ENCODE measurements at places on chromosomes 3 and 15. TPM values are rescaled to one million over a fixed set of nuclear protein-coding genes. Genes with fewer than 3 reads are reported as not detected.

ITIH3 gene
- total RNA-seq: 1.8 TPM

GRCh38 chr3:117903226-117903625, 1131.4 kb downstream of the IGSF11 start:
- H3K4me3 ChIP-seq: no peak overlapping the region
- DNase-seq: no peak
- H3K27me3 ChIP-seq: no peaks in the 10 kb centered on the region
- H3K4me1 ChIP-seq: no peaks in the 10 kb centered on the region
- H3K27ac ChIP-seq: no peak overlapping the region

DNA sequence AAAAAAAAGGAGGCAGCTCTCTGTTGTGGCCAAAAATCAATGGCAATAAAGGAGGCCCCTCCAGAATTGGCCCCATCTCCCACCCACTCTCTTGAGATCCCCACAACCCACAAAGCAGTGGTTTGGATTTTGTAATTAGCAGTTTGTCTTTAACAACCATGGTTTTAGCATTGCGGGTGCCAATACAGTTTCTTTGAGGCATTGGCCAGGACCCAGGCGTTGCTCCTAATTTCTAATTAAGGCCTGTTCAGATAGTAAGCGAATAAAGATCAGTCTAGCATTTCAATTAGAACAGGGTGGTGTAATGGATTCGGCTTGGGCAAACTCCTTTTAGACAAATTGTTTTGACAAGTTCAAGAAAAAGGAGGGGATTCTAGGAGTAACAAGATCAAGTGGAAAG, 23.6 kb upstream of the UACA start:
- H3K36me3 ChIP-seq: no peaks in the 10 kb centered on the region
- no peaks in the 10 kb centered on the region for H3K27me3 ChIP-seq

- H3K27me3 ChIP-seq: no peaks in the 10 kb centered on the region
- peaks cover 4% of the 10 kb centered on the region for H3K4me1 ChIP-seq
- no peak for DNase-seq
- no peak overlapping the region for H3K27ac ChIP-seq
- H3K36me3 ChIP-seq: no peaks in the 10 kb centered on the region
These were observed 927 bp upstream of the FYTTD1 start for GRCh38 chr3:197748597-197749314.

- DNase-seq: peak; percentile 65
- no peak overlapping the region for H3K27ac ChIP-seq
- H3K36me3 ChIP-seq: no peaks in the 10 kb centered on the region
- H3K4me1 ChIP-seq: peaks cover 11% of the 10 kb centered on the region
- no peak overlapping the region for H3K4me3 ChIP-seq
These were observed 49.2 kb downstream of the NEK10 start for GRCh38 chr3:27319847-27320526.

GRCh38 chr3:34872406-34872805, 766.9 kb upstream of the ARPP21 start:
- H3K27me3 ChIP-seq: no peaks in the 10 kb centered on the region
- H3K27ac ChIP-seq: no peak overlapping the region
- H3K36me3 ChIP-seq: no peaks in the 10 kb centered on the region
- no peaks in the 10 kb centered on the region for H3K4me1 ChIP-seq
- no peak for DNase-seq

GRCh38 chr3:52311576-52312119, 4.5 kb upstream of the DNAH1 start:
- H3K4me3 ChIP-seq: no peak overlapping the region
- DNase-seq: no peak
- no peak overlapping the region for H3K27ac ChIP-seq
- H3K27me3 ChIP-seq: no peaks in the 10 kb centered on the region
- no peaks in the 10 kb centered on the region for H3K36me3 ChIP-seq

All from ovary (tissue), 10 donors.